ENCODE measurements at places on chromosomes 2 and 18.

DNA sequence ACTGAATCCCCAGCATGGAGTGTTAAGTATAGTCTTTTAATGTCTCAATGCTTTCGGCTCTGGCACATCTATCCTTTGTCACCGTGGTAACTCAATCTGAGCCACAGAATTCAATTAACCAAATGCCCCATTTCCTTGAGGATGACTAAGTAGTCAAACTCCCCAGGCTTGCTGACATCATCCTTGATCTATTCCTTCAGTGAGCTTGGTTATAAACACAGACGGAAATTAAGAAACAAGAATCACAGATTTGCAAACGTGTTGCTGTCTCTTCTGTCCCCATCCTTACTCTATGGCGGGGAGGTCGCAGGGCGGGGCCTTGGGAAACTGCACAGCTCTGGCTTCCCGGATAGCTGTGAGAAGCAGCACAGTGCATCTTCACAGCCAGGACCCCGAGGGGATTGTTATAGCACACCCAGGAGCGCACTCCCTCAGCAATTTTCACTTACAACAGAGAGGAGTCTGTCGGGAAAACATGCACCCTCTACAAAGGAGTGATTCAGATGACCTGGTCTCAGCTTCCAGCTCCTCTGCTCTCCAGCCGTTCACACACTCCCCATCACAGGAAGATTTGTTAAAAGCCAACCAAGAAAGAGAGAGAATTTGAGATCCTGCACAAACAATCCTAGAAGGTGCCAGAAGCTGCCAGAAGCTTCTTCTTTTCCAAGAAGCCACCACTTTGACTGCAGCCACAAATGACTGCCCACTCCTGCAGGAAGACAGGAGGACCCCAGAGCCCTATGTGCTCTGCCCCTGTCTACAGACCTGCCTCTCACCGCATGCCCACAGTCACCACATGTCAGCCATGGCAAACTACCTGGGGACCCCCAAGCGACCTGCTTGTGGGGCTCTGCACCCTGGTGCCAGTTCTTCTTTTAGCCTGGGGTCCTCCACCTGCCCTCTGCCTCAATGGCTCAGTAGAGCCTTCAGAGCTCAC lies 44.9 kb upstream of the YWHAQ start:
- DNase-seq = peak; percentile 97

- peak; percentile 64 for DNase-seq
Observed at GRCh38 chr2:220533485-220533884, 906.1 kb downstream of the SLC4A3 start.

DNA sequence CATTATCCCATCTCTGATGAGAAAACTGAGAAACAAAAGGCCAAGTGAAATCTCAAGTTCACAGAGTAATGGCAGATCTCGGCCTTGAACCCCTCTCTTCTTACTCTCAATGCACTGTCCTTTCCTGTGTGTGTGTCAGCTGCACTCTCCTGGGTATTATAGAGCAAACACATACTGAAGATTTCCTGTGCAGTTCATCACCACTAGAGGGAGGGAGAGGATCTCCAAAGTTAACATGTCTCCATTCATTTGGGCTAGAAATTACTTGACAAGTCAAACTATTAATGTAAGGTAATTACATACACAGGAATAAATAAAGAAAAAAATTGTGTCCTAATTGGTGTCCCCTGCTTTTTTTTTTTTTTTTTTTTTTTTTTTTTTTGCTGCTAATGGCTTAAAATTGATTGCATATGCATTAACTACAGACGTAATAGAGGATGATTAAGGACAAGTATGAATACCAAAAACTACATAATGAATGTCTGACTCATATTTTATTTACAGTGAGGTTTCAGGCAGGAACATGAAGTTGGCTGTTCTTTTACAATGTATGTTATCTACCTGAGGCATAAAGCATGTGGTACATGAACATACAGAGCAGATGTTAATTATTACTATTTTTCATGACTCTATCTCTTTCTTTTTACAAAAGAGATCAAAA lies 269.2 kb downstream of the NYAP2 start:
- DNase-seq = peak; percentile 74

GRCh38 chr2:165431014-165431413 lies 38.5 kb upstream of the CSRNP3 start:
- no peak for DNase-seq

- DNase-seq = no peak
Observed at GRCh38 chr2:140718999-140719398, 1411.8 kb downstream of the LRP1B start.

DNA sequence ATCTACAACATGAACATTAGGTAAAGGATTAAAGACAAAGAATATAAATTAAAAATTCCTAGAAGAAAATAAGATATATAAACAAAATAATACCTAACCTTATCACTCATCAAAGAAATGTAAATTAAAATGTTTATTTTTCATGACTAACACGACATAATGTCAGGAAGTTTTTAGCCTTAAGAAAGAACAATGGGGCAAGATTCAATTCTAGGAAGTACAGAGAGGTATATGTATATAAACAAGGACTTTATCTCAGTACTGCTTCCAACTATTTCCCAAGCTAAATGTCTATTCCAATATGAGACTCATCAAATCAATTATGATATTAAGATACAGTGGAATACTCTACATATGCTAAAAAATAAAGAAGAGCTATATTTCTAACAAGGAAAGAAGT lies 44.1 kb downstream of the TTC21B start:
- no peak for DNase-seq

DNA sequence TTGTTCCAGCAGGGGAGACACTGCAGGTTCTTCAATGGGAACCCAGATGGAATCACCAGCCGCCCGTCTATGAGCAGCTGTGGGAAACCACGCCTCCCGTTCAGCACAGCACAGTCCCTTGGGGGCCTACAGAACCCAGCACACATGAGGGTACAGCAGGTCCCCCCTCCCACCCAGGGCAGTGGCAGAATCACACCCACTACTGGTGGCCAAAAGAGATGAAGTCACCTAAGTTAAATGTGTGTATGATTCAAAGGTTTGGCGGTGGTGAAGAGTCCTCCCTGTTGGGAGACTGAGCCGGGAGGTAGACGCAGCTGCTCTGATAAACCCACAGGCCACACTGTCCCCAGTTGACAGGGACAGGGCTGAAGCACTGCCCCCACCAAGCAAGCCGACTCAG lies 44.3 kb downstream of the L3MBTL4 start:
- no peak for DNase-seq

GRCh38 chr18:9612215-9612830 lies 2.0 kb downstream of the PPP4R1 start:
- peak; percentile 49 for DNase-seq

GRCh38 chr2:144325086-144325485 lies 194.8 kb downstream of the ZEB2 start:
- peak; percentile 39 for DNase-seq

DNA sequence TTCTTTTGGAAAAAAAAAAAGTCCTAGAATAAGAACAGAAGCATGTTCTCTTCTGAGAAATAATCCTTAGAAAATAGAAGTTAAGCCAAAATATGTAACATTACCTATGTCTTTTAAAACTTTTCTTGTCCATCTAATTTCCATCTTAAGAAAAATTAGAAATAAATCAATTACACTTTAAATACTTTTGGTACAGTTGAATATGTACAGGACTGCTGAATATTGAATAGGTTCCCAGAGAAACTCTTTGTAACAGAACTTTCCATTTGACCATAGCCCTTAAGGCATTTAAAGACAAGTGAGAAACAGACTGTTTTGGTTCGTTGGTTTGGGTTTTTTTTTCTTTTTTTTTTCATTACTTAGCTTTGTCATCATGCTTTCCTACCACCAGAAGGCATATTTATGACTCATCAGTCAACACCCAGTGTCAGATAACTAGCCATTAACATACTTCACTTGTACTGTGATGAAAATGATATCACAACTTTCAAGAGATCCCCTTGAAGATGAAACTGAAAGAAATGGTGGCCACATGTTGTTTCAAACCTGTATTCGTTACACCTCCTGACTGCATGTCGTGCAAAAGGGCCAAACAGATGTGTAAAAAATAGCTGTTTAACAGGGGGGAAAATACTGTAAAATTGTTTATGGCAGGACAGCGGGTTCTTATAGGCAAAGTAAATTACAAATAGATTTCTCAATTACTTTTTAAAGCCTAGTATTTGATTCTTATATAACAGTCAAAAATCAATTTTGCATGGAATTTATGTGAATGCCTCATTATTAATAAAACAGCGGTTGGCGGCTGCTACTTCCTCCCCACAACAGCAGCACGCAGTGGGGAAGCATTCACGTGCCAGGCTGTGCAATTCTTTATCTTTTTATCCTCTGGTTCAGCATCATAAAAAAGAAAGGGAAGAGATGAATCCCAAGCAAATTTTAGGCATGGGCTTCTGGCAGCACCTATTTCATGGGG lies 280.7 kb upstream of the HNRNPA3 start:
- DNase-seq = peak; percentile 80

DNA sequence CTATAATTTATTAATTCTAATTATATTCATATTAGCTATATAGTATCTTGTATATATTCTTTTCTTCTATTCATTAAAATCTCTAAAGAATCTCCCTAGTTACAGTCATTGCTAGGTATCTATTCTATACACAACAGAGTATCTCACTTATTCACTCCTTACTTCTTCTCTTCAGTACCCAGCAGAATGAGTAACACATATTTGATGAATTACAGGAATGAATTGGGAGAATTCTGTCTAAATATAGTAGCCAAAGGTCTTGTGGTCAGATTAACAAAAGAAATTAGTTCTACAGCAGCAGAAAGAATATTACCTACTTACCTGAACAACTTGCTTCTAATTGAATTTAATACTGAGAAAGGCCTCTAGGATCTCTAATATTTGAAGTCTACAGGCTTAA lies 758.0 kb upstream of the ZEB2 start:
- DNase-seq = peak; percentile 59

Measured in fibroblast of skin of back (primary cell).